ENCODE measurements at places on chromosomes 12 and 14. TPM values are rescaled to one million over a fixed set of nuclear protein-coding genes. Genes with fewer than 3 reads are reported as not detected.
A peak's percentile ranks its signal among the peaks of the same experiment; 100 is the strongest.

KLHL33 gene
- total RNA-seq: 4.6 TPM

TMEM229B gene
- 0.07 TPM for total RNA-seq

GPR68 gene
- total RNA-seq: not detected

DNA sequence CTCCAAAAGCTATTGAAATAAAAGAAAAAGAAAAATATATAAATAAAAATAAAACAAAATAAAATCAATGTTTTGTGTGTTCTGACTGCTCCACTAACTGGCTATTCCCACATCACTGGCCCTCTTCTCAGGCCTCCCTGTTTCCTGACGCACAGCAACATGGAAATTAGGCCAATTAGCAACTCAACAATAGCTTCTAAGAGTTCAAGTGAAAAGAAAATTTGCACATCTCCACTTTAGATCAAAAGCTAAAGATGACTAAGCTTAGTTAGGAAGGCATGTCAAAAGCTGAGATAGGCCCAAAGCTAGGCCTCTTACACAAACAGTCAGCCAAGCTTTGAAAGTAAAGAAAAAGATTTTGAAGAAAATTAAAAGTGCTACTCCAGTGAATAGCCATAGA is 200.8 kb downstream of the DUSP6 start:
- no peak for DNase-seq

GRCh38 chr12:4206470-4206869 is 67.1 kb upstream of the CCND2 start:
- DNase-seq: no peak

ABCB9 gene
- total RNA-seq: 1.0 TPM

NINJ2 gene
- total RNA-seq: 106 TPM

GRCh38 chr12:130880411-130880885 is 8.6 kb downstream of the RAN start:
- no peak for DNase-seq

DNA sequence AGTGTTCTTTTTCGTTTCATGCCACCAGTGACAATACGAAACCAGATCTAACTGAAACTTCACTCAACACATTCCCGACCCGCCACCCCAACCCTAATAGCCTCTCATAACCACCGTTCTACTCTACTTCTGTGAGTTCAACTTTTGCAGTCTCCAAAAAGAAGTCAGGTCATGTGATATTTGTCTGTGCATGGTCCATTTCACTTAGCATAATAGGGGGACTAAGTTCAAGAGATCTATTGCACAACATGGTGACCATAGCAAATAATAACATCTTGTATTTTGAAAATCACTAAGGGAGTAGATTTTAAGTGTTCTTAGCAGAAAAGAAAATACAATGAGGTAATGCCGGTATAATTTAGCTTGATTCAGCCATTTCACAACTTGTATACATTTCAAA is 376.4 kb downstream of the DIO2 start:
- no peak for DNase-seq

PIWIL1 gene
- total RNA-seq: not detected

DNA sequence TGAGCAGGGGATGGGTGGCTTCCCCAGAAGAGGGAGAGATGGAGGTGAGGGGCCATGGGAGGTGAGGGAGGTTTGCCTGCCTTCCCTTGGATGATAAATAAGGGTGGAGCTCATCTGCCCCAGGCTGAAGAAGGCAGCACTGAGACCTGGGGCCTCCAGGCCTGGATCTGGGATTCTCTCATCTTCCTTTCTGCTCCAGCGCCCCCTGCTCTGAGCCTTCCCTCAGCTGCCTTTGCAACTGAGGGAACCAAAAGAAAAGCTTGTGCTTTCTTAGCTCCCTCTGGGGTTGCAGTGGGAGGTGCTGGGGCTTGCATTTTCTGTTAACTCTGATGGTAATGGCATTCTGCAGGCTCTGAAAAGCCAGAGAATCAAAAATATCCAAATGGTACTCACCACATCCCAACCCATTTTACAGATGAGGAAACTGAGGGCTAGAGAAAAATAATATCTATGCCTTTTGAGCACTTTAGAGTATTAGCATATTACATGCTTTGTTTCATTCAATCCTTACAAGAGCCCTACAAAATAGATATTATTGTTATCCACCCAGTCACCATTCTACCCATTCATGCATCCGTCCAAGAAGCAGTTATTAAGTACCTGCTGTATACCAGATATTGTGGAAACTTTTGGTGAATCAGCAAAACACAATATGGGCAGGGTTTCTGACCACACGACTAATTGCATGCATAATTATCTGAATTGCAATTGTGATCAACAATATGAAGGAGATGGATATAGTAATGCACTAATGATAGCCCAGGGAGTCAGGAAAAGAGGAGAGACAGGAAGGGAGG is 102.2 kb downstream of the WSCD2 start:
- DNase-seq: no peak

- no peak for DNase-seq
Observed at GRCh38 chr14:44149597-44149996, 357.5 kb downstream of the FSCB start.

- DNase-seq: no peak
Observed at GRCh38 chr12:122918827-122919226, 22.9 kb upstream of the VPS37B start.

DNA sequence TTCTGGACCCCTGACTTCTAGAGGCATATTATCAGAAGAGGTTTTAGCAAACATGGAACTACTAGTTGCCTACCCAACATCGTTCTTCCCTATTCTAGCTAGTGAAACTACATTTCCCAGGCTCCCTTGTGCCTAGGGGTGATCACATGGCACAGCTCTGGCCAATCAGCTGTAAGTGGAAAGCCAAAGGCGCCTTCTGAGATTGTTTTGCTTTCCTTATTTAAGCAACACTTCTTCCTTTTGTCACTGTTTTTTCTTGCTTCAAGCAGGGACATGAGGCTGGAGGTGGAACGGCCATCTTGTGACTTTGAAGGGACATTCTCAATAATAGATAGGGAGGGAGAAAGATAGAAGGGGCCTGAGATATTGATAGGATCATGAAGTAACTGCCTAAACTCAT is 136.7 kb downstream of the ZNF664 start:
- DNase-seq: no peak

- no peak for DNase-seq
Observed at GRCh38 chr12:24424376-24424775, 474.9 kb upstream of the SOX5 start.

DNA sequence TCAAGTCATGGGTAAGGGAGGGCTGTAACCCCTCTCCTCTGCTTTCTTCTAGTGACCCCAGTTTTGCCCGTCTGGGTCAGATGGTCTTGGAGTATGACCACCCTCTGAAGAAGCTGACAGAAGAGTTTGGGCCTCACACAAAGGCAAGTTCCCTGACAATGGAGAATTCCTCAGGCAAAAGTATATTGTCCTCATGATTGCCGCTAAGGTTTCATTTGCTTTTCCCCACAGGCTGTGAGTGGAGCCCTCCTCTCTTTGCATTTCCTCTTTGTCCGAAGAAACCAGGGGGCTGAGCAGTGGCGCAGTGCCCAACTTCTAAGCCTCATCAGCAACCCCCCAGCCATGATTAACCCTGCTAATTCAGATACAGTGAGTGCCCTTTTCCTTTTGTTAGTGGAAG is 12.1 kb downstream of the NCKAP1L start:
- DNase-seq: no peak

GRCh38 chr12:27293463-27293862 is 39.2 kb upstream of the BMAL2 start:
- no peak for DNase-seq

COCH gene
- total RNA-seq: 0.66 TPM

EML1 gene
- 19.1 TPM for total RNA-seq

NKX2-1 gene
- not detected for total RNA-seq

GRCh38 chr14:99780690-99781089 is 12.5 kb upstream of the EML1 start:
- no peak for DNase-seq

DNA sequence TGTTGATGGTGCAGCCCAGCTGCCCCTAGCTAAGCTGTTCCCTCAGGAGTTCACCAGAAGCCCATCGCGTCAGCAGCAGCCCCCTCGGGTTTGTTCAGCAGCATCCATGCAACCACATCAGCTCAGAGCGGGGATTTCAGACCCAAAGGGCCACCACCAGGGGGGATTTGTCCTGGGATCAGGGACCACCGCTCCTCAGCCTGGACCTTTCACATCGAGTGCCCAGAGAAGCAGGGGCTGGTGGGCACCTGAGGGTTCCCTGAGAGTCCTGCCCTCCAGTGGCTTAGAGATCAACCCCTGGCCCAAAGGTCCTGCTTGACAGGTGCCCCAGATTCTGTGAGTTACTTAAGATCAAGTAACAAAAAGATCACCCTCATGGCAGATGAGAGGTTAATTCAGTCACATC is 65.9 kb upstream of the C14orf180 start:
- DNase-seq: no peak

DNA sequence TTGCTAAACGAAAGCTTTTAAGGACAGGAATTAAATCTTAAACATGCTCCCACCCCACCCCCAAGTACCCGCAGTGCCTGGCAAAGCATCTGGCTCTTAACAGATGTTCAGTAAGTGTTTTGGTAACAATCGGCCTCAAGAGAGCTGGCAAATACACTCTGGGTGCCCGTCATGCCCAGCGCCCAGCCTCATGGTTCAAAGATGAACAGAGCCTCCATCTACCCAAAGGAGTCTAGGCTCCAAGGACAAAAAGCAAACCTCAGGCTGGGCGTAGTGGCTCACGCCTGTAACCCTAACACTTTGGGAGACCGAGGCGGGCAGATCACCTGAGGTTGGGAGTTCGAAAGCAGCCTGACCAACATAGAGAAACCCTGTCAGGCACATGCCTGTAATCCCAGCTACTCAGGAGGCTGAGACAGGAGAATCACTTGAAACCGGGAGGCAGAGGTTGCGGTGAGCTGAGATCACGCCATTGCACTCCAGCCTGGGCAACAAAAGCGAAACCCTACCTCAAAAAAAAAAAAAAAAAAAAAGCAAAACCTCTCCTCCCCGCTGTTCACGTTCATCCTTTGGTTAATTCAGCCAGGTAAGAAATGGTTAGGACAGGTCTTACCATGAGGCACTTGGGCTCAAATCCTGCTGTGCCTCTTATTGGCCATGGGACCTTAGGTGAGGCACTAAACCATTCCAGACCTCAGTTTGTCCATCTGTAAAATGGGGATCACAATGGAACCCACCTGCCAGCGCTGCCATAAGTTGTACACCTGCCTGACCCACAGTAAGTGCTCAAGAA is 151.3 kb downstream of the BCL11B start:
- no peak for DNase-seq

DNA sequence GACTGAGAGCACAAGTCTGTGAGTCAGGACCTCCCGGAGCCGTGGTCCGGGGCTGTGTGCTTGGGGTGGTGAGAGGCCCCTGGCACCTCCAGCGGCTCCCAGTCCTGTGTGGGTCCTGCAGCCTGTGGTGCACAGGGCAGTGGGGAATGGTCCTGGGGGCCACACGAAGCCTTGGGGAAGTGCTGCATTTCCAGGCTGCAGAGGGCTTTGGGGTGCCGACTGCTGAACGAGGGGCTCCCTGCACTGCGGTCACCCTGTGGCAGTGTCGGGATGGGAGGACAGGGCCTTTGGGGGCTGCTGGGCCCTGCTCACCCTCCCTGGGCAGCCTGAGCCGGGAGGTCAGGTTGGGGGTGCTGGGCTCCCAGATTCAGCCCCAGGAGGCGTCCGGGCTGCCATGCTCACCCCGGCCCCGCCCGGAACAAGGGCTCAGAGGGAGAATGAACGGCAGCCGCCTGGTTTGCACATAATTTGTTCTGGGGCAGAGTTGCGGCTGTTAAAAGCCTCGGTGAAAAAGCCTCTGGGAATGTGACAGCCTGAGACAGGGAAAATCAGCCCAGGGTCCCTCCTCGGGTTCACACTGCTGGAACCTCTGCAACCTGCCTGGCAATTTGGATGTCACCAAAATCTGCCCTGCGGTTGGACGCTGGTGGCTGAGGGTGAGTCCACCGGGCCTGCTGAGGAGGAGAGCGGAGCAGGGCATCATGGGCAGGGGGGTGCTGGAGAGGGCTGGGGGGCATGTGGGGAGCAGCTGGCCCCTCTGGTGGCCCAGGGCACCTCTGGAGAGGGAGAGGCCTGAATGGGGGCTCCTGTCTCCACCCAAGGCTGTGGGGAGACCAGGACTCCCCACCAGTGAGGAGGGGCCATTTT is 109.2 kb downstream of the KIF26A start:
- DNase-seq: no peak

TPPP2 gene
- 2.3 TPM for total RNA-seq

LYZ gene
- total RNA-seq: 13.5 TPM

GRCh38 chr14:38255408-38255672 is 553 bp downstream of the CLEC14A start:
- DNase-seq: no peak

DNA sequence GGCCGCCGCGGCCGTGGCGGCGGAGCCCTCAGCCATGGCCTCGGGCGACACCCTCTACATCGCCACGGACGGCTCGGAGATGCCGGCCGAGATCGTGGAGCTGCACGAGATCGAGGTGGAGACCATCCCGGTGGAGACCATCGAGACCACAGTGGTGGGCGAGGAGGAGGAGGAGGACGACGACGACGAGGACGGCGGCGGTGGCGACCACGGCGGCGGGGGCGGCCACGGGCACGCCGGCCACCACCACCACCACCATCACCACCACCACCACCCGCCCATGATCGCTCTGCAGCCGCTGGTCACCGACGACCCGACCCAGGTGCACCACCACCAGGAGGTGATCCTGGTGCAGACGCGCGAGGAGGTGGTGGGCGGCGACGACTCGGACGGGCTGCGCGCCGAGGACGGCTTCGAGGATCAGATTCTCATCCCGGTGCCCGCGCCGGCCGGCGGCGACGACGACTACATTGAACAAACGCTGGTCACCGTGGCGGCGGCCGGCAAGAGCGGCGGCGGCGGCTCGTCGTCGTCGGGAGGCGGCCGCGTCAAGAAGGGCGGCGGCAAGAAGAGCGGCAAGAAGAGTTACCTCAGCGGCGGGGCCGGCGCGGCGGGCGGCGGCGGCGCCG is 381 bp downstream of the YY1 start:
- DNase-seq: peak; percentile 16

GRCh38 chr12:111971800-111972199 is 41.2 kb downstream of the TMEM116 start:
- no peak for DNase-seq

DNA sequence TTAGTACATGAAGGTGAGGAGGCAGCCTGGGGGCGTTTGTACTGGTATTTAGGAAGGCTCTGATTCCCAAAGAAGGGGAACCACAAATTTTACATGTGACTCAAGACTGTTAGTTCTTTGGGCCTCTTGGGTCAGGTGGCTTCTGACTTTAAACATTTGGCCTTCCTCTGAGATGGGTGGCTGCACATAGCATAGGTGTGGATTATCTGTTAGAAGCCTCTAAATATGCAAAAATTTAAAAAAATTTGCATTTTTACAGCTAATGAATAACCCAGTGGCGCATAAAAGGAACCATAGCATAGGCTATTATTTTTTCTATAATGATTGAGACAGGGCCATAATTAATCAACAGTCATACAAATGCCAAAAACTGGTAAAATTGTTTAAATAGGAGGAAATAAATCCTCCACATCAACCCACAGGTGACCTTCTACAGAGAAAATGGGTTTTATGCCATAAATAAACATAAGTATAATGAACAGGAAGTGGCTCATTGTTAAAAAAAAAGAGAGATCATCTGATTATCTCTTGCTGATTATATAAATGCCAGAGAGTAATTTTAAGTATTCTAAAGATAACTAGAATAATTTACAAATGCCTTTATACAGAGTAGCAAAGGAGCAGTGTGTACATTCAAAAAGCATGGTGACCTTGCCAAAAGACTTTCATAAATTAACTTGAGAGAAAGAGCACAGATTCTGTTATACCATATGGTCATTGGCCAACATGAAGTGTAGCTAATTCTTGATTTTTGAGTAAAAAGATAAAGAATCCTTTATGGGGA is 284.2 kb upstream of the ATP2B1 start:
- DNase-seq: no peak

Data from gastrocnemius medialis (tissue), 4 donors.